ENCODE measurements at places on chromosomes 11 and 22. TPM values are rescaled to one million over a fixed set of nuclear protein-coding genes. Genes with fewer than 3 reads are reported as not detected.

Gene TRIM48
- polyA plus RNA-seq, result not detected

Gene ACTN3
- 0.52 TPM for polyA plus RNA-seq

GRCh38 chr11:131370090-131370751 is at the start of gene NTM:
NTM (plus strand) TSS chr11:131370615.
- peak; percentile 33 for DNase-seq

DNA sequence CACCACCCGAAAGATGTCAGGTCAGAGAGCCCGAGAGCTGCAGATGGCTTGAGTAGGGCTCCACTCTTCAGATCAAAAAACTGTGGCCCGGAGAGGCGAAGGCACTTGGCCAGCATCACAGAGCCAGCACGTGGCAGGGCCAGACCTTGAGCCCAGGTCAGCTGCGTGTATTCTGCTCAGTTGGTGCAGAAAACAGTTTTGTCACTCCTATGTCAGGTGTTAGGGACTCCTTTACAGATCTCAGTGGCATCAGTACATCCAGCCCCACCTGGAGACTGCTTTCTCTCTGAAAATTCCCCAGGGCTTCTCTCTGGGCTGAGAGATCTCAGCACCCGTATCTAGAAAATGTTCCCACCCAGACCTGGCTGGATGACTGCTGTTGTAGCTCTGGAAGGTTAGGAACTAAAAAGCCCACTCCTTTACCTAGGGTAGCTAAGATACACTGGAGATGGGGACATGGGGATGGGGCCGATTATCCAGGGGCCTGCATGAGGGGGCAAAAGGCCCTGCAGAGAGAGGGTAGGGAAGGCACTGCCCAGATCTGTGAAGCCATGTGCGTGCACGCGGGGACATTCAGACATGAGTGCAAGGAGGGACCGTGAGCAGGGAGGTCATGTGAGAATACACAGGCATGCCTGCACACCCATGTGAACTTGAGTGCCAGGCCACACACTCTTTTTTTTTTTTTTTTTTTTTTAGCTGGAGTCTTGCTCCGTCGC is 3.4 kb downstream of the APOA1 start:
- no peak for DNase-seq

Data from left renal pelvis (tissue), 4 donors.